ENCODE measurements at places on chromosomes 4 and X. TPM values are rescaled to one million over a fixed set of nuclear protein-coding genes. Genes with fewer than 3 reads are reported as not detected.

The TMPRSS11D gene
- total RNA-seq: not detected

The SLC6A14 gene
- 0.72 TPM for total RNA-seq

The TMPRSS11A gene
- total RNA-seq: 0.10 TPM

The ZNF595 gene
- 16.4 TPM for total RNA-seq

The UGT2A1 gene
- 0.12 TPM for total RNA-seq

The LANCL3 gene
- total RNA-seq: 0.87 TPM

The ASB12 gene
- not detected for total RNA-seq

The RENBP gene
- total RNA-seq: 22.8 TPM

The WDR13 gene
- total RNA-seq: 117 TPM

The TRPC3 gene
- 2.2 TPM for total RNA-seq

The DTHD1 gene
- total RNA-seq: not detected

The RPL10 gene
- 4,114 TPM for total RNA-seq

The RTL3 gene
- not detected for total RNA-seq

The XK gene
- 2.9 TPM for total RNA-seq

The TLR8 gene
- total RNA-seq: 0.08 TPM

The ARAP2 gene
- 22.7 TPM for total RNA-seq

The PAGE1 gene
- not detected for total RNA-seq

DNA sequence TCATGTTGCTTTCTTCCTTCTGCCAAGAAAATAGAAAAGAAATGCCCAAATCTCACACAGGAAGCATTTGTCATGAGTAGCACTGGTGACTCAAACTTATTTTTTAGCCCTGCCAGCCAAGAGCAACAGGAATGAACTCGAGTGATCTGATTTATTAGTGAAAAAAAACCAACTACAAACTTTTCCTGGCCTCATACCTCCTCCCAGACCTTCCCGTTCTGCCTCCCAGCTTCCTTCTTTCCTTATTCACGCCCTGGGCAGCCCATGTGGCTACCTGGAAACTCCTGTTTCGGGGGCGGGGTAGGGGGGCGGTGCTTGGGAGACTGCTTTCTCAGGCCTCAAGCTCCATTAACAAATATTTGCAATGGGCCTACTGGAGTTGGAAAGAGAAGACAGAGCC, 178.5 kb downstream of the NHS start:
- no peak for DNase-seq

DNA sequence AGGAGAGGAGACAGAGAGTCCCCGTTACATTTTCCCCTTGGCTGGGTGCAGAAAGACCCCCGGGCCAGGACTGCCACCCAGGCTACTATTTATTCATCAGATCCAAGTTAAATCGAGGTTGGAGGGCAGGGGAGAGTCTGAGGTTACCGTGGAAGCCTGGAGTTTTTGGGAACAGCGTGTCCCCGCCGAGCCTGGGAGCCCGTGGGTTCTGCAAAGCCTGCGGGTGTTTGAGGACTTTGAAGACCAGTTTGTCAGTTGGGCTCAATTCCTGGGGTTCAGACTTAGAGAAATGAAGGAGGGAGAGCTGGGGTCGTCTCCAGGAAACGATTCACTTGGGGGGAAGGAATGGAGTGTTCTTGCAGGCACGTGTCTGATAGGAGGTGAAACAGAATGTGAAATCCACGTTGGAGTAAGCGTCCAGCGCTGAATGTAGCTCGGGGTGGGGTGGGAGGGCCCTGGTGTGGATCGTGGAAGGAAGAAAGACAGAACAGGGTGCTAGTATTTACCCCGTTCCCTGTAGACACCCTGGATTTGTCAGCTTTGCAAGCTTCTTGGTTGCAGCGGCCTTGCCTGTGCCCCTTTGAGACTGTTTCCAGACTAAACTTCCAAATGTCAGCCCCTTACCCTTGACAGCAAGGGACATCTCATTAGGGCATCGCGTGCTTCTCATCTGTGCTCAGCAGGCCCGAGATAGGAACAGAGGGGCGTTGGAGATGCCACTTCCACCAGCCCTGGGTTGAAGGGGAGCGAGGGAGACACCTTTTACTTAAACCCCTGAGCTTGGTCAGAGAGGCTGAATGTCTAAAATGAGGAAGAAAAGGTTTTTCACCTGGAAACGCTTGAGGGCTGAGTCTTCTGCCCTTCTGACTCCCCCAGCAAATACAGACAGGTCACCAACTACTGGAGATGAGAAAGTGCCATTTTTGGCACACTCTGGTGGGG, 2.7 kb downstream of the SHOX start:
- DNase-seq: no peak

- DNase-seq: no peak
These were observed 29.6 kb downstream of the REST start for GRCh38 chr4:56937262-56937661.

- DNase-seq: no peak
These were observed 221.5 kb upstream of the FAM241A start for GRCh38 chr4:111923786-111924185.

- peak; percentile 58 for DNase-seq
These were observed 6.8 kb upstream of the ANOS1 start for GRCh38 chrX:8738588-8739189.

DNA sequence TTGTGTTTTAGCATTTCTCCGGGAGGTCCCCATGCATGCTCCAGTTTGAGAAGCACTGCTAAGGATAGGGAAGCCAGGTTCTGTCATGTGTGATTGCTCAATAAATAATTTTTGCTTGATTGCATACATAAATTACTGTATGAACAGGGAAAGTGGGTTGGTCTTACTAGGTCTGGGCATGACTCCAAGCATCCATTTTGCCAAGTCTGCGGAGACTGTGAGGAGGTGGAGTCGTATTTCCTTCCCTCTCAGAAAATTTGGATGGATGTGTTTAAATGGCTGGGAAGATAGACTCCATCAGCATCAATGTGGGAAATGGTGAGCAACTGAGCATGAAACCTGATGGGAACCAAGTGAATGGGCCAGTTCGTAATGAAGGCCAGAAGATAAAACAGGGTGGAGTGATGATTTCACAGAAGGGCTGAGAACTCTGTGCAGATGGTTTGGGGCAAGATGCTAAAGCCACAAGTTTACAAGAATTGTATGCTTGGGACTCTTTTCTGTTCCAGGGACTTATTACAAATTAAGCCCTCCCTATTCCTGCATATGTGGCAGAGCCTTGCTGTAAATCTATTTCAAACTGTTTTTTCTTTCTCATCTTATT, 84.1 kb downstream of the NHS start:
- peak; percentile 20 for DNase-seq

DNA sequence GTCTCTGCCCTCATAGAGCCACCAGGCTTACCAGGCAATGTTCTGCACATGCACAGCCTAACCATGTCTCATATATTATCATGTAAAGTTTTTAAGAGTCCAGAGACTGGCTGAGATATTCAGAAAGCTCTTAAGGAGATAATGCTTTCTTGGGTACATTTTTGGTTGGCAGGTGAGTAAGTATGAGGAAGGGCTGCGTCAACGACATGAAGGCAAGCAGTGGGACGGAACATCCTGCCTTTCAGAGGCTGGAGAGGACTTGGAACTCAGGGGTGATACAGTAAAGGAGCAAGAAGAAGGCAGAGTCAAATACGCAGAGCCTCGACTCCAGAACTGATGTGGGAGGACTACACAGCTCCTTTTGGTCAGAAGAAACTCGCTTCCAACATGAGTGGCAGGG, 74.8 kb upstream of the MTNR1A start:
- DNase-seq: no peak

- DNase-seq: peak; percentile 31
These were observed 53.2 kb downstream of the ADRA2C start for GRCh38 chr4:3819210-3819919.

- no peak for DNase-seq
These were observed 103.4 kb downstream of the PDE5A start for GRCh38 chr4:119525005-119525749.

- no peak for DNase-seq
These were observed 595.0 kb downstream of the ACTRT1 start for GRCh38 chrX:127457161-127457560.

DNA sequence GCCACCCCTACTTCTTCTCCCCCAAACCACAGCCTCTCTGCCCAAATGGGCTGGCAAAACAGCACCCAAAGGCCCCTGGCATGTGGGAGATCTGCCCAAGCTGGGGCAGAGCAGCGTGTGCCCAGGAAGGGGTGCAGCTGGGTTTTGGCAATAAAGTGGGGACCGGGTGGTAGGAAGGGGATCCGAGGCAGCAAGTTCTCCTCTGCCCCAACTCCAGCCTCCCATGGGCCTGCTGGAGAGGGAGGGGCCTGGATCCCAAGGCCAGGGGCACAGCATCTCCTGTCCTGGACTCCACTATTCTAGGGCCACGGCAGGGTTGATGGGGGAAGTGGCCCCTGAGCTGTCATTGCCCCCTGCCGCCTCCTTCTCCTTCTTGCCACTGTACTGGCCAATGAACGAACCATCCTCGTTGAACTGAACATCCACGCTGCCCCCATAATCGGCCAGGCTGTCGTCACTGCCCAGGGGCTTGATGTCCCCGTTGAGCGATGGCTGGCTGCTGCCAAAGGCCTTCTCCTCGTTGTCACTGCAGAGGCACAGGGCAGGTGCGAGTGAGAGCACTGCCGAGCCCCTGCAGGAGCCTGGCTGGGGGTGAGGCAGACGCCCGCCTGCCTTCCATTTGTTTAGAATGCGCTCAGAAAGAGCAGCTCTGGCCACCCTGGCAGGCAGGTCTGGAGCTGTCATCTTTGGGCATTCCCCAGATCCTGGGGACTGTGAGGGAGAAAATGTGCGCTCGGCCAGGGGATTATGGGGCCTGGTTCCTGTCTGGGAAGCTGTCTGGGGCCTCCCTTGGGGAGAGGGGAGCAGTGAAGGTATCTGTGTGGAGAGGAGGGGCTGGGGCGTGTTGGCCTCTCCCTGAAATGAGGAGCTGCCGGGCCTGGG, 23.4 kb downstream of the L1CAM start:
- DNase-seq: no peak

- peak; percentile 49 for DNase-seq
These were observed 33.8 kb downstream of the LONRF3 start for GRCh38 chrX:119008110-119008744.

GRCh38 chr4:131427000-131427399, 1722.1 kb upstream of the PCDH10 start:
- no peak for DNase-seq

GRCh38 chrX:17674601-17675000, 62.7 kb upstream of the SCML1 start:
- DNase-seq: no peak

GRCh38 chr4:772776-773175, 53.2 kb downstream of the CPLX1 start:
- no peak for DNase-seq

DNA sequence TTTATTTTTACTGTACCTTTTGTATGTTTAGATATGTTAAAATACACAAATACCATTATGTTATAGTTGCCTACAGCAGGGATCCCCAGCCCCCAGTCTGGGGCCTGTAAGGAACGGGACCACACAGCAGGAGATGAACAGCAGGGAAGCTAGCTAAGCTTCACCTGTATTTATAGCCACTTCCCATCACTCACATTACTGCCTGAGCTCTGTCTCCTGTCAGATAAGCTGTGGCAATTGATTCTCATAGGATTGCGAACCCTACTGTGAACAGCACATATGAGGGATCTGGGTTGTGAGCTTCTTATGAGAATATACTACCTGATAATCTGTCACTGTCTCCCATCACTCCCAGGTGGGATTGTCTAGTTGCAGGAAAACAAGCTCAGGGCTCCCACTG, 73.9 kb downstream of the BMPR1B start:
- no peak for DNase-seq

- peak; percentile 88 for DNase-seq
These were observed at the start of gene RTL5 for GRCh38 chrX:72131317-72132294. TSS of gene RTL5 (minus strand) at chrX:72131915.

DNA sequence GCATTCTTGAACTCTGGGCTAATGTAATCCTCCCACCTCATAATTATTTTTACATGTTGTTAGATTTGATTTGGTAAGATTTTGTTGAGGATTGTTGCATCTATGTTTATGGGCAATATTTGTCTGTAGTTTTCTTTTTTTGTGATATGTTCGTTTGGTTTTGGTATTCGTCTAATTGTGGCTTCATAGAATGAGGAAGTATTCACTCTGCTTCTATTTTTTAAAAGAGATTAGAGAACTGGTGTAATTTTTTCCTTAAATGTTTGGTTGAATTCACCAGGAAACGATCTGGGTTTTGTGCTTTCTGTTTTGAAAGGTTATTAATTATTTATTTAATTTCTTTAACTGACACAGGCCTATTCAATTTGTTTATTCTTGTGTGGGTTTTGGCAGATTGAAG, 161.2 kb upstream of the NUDT6 start:
- no peak for DNase-seq

DNA sequence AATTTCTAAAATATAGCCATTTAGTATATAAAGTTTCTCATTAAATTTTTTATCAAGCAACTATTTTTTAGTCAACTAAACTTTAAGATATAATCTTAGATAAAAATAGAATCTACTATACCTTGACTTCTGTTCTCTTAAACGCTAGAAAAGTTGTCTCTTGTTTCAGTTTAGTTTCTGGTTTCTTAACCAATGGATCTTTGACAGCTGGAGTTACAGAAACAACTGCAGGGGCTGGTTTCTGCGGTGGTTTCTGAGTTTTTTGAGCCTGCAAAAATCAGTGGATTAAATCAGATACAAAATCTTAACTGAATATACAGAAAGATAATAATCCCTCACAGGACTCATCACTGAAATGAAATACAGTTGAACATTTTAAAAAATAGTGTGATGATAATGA, 21.9 kb downstream of the INTS12 start:
- DNase-seq: no peak

- DNase-seq: no peak
These were observed 59.8 kb downstream of the MRPL1 start for GRCh38 chr4:77922158-77923094.

- no peak for DNase-seq
These were observed 126.5 kb downstream of the PTPN13 start for GRCh38 chr4:86720508-86721068.

- DNase-seq: no peak
These were observed 48.2 kb downstream of the ANOS1 start for GRCh38 chrX:8683687-8684086.

- DNase-seq: peak; percentile 11
These were observed 803.0 kb downstream of the DMD start for GRCh38 chrX:32408389-32408788.
